ENCODE measurements at places on chromosomes 1 and 21.

- no peak for DNase-seq
Measured at GRCh38 chr1:165890684-165891083, 63.3 kb downstream of the UCK2 start.

DNA sequence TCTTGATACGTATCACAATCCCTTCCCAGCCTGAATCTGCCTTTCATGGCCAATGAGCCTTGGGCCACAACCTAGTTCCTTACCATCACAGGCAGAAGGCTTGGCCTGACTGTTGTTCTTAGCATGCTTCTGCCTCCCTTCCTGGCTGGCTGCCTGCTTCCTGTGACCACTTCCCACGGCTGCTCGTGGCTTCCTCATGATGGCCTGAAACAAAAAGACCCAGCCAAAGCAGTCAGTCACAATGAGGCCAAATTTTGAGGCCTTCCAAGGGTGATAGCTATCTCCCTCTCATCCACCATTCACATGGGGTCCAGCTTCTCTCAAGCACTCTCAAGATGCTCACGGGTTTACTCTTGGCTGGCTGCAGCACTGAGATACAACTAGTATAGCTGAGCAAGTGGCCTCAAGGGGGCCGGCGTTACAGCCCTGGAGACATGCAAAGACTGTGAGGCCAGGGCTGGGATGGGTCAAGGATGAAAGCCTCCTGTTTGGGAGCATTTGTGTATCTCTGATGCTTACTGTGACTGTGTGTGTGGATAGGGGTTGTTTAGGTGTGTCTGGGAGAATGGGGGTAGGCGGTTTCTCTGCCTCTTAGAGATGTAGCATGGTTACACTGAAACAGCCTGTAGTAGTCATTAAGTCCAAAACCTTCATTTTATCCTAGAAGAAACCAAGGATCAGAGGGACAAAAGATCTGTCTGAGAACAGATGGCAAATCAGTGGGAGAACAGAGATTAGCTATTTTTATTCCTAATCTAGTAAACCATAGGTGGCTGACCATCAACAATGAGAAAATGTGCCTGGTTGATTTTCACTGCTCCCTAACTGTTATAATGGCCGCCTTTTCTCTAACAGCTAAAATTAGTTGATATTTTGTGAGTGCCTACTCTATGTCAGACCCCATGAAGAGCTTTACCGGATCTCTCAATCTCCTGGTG lies 5.4 kb upstream of the TOE1 start:
- no peak for DNase-seq

DNA sequence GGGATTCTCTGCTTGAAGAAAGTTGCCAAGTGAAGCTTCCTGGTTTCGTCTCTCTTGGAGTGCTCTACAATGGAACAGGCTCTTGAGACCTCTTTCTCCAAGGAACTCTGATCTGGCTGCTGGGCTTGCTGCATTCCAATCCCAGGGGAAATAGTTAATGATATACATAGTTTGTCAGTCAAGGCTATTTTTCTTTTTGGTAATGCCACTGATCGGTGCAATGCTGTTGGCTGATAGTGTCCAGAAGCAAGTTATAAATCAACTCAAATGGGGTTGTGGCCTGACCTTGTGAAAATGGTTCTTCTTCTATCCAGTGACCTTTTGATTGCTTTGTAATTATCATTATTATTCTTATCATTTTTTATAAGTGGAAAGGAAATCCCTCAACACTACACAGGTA lies 48.4 kb upstream of the TNFSF18 start:
- no peak for DNase-seq

GRCh38 chr1:208108213-208108608 lies 136.0 kb downstream of the PLXNA2 start:
- no peak for DNase-seq

DNA sequence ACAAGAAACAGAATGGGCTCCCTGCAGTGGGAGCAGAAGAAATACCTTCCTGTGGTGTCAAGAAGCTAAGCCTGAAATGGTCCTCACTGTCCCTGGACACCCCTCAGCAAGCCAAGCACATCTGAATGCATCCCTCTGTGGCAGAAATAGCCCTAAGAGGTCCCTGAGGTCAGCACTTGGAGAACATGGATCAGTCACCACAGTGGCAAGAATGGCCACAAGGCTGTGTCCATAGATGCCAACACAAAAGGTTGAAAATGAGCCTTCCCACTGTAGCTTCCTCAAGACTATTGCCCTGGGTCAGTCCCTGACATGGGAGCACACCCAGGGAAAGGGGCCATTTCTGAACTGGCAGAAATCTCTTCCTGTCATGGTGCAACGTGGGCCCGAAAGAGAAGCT lies 27.7 kb downstream of the PSMG1 start:
- DNase-seq = no peak

- no peak for DNase-seq
Measured at GRCh38 chr21:16037421-16037955, 307.7 kb downstream of the USP25 start.

GRCh38 chr1:164361927-164362326 lies 197.1 kb upstream of the PBX1 start:
- DNase-seq = no peak

GRCh38 chr1:113701429-113701828 lies 57.9 kb downstream of the PHTF1 start:
- DNase-seq = no peak

DNA sequence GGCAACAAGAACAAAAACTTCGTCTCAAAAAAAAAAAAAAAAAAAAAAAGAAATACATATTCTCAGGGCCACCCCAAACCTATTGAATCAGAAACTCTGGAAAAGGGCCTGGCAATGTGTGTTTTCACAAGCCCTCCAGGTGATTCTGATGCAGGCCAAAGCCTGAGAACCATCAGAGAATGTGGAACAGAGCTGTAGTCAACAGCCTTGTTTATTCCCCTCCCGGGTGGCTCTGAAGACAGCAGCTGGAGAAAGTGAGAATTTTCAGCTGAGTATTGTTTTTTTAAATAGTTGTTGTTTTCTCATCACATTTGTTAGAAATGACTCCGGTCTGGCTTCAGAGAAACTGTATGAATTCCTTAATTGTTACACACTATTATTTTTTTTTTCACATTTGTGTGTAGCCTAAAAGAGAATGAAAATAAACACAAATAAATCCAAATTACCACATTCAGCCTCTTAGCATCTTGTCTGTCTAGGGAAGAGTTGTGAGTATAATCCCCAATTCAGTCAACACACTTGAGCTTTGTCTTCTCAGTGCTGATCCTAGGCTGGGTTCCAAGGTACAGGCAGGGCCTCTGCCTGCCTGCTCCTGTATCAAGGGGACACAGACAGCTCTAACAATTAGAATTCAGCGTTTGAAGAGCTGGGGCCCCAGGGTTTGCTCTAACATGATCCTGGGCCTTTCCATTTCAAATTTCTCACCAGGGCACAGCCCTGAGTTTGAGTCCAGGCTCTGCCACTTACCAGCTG lies 6.6 kb upstream of the AZIN2 start:
- DNase-seq = peak; percentile 36

DNA sequence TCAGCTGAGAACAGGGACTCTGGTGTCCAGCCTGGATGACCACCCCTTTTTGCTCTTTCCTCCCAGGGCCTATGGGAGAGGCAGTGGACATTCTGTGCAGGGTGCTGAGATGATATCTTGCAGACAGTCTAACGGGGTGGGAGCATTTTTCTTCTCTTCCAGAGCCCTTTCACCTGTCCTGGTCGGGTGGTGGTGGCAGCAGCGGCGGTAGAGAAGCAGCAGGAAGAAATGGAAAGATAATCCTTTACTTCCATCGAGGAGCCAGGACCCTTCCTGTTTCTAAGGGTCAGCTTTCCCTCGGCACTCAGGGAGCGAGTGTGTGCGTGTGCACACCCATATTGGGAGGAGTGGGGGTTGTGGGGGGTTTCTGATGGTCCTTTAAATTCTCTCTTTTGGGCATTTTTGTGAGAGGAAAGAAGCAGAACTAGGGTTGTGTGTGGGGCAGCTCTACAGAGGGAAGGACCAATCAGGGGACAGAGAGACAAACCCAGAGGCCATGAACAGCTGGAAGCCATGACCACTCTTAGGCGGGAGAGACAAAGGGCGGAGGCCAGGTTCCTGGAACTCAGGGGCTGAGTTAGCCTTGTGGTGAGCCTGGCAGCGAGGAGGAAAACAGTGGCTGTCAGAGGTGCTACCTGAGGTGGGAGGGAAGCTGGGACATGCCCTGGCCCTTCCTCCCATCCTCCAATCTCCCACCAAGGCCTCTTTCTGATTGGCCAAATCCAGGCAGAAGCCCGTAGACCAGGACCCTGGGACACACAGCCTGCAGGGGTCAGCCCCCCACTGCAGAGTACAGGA lies 31.2 kb upstream of the CSF3R start:
- DNase-seq = no peak

GRCh38 chr1:92399076-92399475 lies 87.6 kb downstream of the GFI1 start:
- no peak for DNase-seq
